ENCODE measurements at places on chromosomes 6 and 20.

DNA sequence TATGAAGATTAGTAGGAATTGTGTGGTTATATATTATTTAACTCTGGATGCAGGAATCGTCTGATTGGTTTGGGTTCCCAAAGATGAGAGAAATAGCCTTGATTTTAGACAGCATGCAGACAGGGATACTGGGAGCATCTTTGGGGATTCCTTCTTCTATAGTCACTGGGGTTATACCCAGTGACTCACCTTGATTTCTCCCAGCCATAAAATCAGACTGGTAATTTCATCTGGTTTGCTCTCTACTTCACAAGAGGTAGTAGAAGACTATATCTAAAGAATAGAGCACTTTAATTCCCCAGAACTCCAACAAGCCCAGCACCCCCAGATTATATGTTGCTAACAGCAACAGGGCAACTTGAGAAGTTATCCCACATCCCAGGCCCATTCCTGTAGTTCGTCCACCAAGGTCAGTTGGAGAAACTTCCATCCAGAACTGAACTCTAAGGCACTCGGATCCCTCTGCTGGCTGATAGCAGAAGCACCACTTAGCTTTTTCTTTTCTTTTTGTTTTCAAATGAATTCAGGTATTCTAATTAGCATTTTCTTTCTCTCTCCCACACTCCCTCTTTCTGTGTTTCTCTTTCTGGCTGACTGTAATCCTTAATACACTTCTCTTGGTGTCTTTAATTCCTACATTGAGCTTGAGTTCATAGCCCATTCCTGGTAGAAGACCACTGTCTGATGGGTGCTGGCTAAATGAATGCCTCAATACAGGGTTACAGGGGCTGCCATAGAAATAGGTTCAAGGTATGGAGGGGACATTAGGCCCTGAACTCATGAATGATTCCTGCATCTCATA, 20.4 kb upstream of the EFHC1 start:
- DNase-seq, result peak; percentile 40

- peak; percentile 31 for DNase-seq
Observed at GRCh38 chr6:40290816-40291215, 296.3 kb downstream of the LRFN2 start.

DNA sequence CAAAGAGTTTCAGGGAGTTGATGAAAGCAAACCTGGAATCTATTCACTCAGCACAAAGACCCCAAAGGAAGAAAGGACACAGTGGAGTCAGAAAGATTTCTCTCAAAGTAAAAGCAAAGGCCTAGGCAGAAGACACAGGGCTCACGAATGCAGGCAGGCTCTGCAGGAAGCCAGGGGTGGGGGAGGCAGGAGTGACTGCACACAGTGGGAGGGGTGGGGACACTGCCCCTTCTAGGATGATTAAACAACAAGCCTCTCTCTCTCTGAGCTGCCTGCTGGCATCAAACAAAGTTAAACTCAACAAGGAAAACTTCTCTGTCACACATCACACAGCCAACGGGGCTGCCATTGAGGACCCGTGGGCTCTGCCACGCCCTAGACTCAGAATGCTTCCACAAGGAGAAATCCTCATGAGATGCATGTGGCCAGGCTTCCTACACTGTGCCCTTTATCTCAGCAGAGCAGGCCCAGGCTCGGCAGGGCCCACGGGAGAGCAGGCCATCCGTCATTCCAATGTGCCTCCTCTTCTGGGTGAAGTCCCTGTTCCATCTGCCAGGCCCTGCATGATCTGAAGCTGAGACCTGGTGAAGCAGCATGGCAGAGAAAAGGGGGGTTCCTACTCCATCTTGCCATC, 70.1 kb downstream of the RAMACL start:
- DNase-seq, result no peak

GRCh38 chr6:75430631-75431325, 62.8 kb downstream of the FILIP1 start:
- DNase-seq, result no peak

GRCh38 chr6:127332383-127332961, 10.9 kb downstream of the ECHDC1 start:
- no peak for DNase-seq

DNA sequence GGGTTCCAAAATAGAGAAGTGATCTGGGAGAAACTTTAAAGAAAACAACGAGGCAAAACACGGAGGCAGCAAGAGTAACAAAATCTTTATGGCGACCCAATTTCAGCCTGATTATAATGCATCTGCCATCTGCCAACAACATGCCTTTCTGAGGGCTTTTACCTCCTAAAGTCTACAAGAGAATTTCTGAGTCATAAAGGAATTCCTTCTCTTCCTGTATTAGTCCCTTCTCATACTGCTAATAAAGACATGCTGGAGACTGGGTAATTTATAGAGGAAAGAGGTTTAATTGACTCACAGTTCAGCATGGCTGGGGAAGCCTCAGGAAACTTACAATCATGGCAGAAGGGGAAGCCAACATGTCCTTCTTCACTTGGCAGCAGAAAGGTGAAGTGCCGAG, 226.6 kb downstream of the HACE1 start:
- DNase-seq, result no peak

GRCh38 chr20:23130622-23131140, 44.6 kb upstream of the CD93 start:
- DNase-seq, result no peak

DNA sequence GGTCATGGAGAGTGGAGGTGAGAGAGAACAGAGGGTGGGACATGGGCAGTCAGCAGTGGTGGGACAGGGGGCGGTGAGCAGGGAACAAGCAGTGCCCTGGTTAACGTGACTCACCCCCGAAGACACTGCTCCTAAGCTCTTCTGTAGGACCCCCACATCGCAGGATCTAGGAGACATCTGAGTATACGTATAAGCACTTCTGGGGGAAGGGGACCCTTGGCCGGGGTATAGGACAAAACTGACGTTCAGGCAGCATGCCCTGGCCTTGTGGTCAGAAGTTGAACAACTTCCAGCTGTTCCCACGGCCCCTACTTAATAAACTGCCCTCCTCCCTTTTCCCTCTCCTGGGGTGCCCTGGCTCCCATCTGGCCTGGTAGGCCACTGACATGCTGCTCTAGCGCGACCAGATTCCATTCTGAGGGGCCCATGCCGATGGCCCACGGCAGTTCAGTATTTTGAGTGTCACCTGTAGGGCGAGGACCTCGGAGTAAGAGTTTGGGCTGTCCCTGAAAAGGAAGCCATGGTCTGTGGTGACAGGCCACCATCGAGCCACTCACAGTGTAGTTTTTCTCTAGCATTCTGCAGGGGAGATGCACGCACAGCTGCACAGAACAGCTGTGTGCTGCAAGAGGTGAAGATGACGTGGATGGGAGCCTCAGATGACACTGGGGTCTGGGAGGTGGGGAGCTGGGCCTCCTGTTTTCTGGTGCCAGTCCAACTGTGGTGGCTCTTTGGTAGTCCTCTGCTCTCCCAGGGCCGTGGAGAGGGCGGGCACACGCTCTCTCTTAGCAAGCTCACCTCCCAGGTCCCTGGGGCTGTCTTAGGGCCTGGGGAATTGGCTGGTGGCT, 38.4 kb downstream of the PPP1R3G start:
- DNase-seq, result no peak

DNA sequence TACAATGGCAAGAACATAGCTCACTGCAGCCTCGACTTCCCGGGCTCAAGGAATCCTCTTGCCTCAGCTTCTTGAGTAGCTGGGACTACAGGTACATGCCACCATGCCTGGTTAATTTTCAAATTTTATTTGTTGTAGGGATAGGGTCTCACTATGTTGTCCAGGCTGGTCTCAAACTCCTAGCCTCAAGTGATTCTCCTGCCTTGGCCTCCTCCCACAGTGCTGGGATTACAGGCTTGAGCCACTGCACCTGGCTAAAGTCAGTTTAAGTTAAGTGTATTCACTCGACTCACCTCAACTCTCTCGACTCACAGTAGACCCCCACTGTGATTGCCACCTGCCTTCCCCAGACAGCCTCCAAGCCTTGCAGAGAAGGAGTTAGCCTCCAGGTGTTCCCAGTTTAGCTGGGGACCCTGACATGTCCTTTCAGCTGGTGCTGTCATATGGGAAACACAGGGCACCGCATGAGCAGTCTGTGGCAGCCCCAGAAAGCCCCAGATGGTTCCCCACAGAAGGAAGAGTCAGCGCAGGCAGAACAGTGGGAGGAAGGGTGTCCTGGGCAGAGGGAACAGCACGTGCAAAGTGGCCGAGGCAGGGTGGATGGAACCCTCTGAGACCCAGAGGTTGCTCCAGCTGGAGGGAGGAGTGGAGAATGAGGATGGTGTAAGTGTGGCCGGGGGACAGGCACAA, 40.4 kb downstream of the CEBPB start:
- DNase-seq, result no peak

GRCh38 chr6:166738386-166739116, 111.5 kb upstream of the RPS6KA2 start:
- DNase-seq, result no peak

GRCh38 chr20:25054096-25054820, 3.7 kb downstream of the ACSS1 start:
- no peak for DNase-seq

GRCh38 chr6:36028877-36029324, 1.3 kb downstream of the MAPK14 start:
- DNase-seq, result peak; percentile 32

- DNase-seq, result no peak
Observed at GRCh38 chr20:37131486-37131885, 35.7 kb upstream of the RBL1 start.

DNA sequence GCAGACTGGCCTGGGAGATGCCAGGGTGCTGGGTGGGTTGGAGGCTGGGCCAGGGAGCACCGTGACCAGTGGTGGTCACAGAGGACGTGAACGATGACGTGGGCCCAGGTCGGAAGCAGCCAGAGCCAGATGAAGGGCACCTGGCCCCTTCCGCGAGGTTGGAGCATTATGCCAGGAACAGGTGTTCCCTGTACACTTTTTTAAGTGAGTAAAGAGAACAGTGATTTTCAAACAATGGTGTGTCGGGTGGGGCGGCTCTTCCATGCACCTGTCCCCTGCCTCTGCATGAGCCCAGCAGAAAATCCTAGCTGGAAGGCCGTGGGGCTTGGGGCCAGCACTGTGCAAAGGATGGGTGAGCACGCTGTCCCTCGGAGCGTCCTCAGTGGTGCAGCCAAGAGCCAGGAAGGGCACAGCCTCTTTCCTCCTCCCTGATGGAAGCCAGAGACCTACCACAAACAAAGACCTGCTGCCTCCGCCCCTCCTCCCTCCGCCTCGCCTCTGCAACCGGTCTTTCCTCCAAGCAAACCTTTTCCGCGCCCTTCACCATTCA, 350.5 kb downstream of the ZFAND3 start:
- no peak for DNase-seq

GRCh38 chr20:9590189-9590588, 75.8 kb downstream of the LAMP5 start:
- peak; percentile 54 for DNase-seq

DNA sequence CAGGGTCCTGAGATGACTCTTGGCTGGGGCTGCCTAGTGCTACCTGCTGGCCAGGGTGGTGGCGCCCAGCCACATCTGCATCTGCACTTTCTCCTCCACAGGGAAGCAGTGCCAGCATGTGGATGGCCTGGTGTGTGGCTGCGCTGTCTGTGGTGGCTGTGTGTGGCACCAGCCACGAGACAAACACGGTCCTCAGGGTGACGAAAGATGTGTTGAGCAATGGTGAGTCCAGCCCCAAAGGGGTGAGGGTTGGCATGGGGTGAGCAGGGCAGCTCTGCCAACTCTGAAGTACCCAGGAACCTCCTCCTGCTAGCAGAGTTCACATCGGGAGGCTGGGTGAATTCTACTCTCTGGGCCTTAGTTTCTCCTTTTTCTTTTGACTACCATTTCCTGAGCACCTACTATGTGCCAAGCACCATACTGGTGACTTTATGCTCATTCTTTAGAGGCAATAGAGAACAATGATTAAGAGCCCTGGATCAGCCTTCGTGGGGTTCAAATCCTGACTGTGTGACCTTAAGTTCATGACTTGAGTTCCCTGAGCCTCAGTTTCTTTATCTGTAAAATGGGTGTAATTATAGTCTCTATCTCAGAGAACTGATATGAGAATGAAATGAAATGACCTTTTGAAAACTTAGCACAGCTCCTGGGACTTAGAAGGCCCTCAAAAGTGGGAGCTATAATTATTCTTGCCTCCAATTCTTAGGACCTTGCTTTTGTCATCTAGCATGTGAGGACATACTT, 2.1 kb downstream of the BPIFB4 start:
- DNase-seq, result no peak

GRCh38 chr6:150018846-150019580, 6.3 kb downstream of the RAET1L start:
- DNase-seq, result no peak

- DNase-seq, result no peak
Observed at GRCh38 chr20:32240205-32240604, 32.5 kb downstream of the POFUT1 start.

DNA sequence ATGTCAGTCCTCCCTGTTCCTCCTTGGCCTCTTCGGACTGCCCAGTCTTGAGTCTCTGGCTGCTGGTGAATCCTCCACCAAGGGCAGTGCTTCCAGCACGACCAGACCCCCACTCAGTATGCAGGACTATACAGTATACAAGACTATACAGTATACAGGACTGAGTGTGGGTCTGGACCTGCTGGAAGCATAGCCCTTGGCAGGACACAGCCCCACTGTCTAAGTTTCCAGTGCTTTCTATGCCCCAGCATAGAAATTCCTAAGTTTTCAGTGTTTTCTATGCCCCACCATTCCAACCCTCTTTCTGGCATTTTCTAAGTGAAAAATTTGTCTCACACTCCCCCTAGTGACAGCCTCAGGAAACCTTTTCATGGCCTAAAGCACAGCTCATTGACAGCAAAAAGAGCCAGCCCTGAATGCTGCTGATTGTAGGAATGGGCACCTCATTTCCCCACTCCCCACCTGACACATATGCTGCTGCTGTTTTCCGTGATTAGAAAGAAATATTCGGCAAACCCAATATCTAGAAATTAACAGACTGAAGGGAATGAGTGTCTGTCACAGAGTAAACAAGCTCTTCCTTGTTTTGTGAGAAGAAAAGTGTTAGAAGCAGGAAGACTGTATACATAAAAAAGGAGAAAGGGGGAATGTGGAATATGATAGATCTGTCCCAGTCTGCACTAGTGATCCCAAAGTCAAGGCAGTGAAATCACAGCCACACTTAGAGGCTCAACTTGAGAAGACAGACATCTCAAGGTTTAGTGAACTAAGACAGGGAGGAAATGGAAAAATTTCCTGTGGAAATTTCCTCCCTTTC, 206.9 kb downstream of the IBTK start:
- DNase-seq, result no peak

DNA sequence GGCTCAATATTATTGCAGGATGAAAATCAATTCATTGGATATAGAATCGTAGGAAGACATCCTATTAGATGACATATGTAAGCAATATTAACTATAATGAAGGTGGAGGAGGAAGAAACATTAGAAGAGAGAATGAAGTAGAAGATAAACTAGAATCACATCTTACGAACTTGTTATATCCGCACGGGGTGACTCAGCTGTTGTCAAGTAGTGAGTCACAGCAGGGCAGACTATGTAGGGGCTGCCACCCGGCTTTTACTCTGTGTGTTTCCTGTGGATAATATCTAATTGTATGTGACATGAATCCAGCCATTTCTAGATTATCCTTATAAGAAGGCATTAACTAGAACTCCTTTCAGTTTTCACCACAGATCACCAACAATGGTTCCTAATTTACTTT, 520.2 kb downstream of the DOK5 start:
- no peak for DNase-seq

GRCh38 chr6:21679761-21680265, 86.3 kb downstream of the SOX4 start:
- DNase-seq, result no peak

- DNase-seq, result no peak
Observed at GRCh38 chr20:33812152-33812849, 1.2 kb downstream of the CHMP4B start.

GRCh38 chr20:10115021-10115420, 80.2 kb downstream of the ANKEF1 start:
- no peak for DNase-seq

- DNase-seq, result no peak
Observed at GRCh38 chr6:110800839-110801196, 14.5 kb downstream of the CDK19 start.
